ENCODE measurements at places on chromosomes 7 and 10. TPM values are rescaled to one million over a fixed set of nuclear protein-coding genes. Genes with fewer than 3 reads are reported as not detected.

Gene AP4M1
- total RNA-seq, result 11.6 TPM

Gene SCART1
- total RNA-seq, result 3.4 TPM

Gene NACAD
- total RNA-seq, result 10.4 TPM

Gene CC2D2B
- 5.8 TPM for total RNA-seq

Gene PRXL2A
- total RNA-seq, result 23.2 TPM

Gene ELFN1
- 1.2 TPM for total RNA-seq

All from posterior vena cava (tissue), 2 donors.